ENCODE measurements at places on chromosomes 16 and 17.

DNA sequence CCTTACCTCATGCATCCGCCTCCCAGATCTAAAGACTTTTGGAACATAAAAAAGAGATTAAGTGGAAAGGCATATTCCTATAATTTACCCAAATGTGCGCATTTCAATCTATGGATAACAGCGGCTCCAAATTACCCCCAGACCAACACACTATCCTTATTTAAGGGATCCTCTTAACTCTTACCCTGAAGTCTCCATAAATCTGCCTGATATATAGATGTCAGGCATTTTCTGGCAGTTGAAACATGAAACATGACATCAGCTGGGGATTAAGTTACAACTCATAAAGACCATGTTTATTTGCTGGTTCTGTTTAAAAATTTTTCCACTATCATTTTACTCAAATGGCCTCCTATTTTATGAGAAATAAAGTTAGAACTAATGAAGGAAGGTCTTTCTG is 478.5 kb upstream of the SALL1 start:
- DNase-seq, result no peak

- no peak for DNase-seq
Observed at GRCh38 chr17:19382531-19383444, 4.2 kb downstream of the MFAP4 start.

- DNase-seq, result no peak
Observed at GRCh38 chr16:50964491-50964890, 186.6 kb downstream of the SALL1 start.

DNA sequence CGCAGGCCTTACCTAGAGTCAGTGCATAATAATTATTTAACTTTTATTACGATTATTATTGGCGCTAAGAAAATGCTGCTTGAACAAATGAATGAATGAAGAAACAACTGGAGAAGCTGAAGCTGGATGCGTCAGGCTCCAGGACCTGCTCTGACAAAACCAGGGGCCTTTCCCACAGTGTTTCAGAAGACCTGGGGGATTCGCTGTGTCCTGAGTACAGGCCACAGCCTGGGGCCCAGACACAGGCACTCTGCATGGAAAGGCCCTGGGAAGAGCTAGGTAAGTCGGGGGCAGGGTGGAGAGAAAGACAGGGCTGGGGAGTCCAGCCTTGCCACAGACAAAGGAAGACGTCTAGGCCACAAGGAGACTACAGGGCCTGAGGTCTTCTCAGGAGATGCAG is 226.1 kb downstream of the ZNF423 start:
- no peak for DNase-seq

DNA sequence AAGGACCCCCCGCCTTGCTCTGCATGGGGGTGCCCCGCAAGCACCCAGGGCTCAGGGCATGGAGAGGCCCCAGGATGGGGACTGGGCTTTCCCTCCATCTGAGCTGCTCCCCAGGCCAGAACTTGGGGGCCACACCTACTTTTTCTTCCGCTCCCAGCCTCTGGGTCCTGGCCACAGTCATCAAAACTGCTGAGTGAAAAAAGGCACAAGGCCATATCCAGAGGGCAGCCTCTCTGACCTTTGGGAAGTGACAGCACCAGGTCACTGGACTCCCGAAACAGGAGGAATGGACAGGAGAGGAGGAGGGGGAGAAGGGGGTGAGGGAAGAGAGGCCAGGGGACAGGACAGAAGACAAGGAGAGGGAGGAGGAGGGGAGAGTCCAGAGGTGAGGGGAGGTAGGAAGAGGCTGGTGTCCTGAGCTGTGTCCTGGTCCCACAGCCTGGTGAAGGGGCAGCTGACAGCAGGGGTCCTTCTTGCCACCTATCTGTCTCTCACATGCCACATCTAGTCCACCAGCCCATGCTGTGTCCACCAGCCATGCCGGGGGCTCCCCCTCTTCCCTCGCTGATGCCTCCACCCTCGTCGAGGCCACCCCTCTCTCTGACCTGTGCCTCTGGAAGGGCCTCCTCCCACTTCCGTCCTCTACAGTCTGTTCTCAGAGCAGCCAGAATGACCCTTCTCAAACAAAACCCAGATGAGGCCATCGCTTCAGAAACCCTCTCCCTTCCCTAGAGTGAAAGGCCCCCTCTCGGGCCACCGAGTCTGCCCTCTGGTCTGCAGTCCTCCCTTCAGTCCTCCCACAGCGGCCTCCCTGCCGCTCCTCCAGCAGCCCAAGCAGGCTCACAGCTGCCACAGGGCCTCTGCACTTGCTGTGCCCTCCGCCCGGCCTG is 73.9 kb upstream of the TOB1 start:
- DNase-seq, result no peak

GRCh38 chr17:1491443-1492248 is 840 bp downstream of the MYO1C start:
- peak; percentile 48 for DNase-seq

DNA sequence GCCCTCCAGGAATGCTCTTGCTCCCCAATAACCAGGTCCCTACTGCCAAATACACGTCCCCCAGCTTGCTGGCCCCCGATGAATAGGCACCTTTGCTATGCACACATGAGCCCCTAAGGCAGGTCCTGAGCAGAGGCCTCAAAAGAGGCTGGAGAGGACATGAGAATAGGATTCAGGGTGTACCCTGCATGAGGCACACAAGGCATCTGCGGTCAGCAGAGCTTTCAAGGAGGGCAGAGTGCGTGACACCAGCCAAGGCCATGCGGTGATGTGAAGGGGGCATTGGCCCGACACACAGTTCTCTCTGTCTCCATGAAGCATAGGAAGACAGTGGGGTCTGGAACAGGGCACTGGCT is 6.9 kb downstream of the SEZ6L2 start:
- no peak for DNase-seq

DNA sequence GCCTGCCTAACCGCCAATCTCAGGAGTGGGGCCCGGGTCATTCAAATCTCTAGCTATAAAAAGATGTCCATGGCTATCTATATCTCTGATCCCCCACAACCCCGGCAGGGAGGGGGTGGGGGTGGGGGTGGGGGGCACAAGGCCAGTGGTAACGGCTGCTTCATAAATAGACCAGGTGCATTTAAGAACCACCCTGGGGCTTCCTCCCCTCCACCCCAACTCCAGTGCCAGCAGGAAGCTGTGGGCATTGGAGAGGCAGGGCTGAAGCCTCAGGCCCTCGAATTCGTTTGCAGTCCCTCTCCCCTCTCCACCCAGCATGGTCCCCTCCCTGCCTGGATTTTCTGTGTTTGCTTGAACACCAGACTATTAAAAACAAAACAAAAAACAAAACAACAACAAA is 56.0 kb downstream of the RAP1GAP2 start:
- DNase-seq, result no peak

DNA sequence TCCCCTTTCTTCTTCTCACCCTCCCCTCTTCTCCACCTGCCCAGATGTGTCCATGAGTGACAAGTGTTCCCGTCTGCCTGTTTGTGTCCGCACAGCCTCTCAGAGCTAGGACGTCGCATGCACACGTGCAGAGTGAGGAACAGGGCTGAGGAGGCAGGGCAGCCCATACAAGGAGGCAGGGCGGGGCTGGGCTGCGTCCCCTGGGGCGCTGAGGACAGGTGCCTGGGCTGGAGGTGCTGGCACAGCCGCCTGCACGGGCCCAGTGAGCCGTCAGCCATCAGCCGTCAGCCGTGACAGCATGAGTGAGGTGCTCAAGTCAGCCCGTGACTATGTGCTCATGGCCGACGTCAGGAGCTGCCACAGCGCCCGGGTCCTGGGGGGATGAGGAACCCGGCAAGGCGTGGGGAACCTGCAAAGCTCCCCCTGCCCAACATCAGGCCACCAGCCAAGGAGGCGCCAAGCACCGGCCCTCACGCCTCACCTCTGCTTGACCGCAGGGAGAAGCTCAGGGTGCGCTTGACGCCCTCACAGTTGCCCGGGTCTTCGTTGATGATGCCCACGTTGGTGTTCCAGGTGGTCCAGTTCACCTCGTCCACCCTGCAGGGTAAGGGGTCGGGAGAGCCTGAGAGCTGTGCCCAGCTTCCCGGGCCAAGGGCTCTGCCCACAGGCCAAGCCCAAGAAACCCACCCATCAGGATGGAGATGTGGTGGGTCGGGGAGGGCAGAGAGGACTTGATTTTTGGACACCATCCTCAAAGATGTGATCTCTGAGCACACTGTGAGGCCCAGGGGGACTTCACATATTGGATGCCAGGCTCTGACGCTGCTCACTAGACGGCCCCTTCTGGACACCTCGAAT is 13.7 kb upstream of the TRPV3 start:
- DNase-seq, result no peak

DNA sequence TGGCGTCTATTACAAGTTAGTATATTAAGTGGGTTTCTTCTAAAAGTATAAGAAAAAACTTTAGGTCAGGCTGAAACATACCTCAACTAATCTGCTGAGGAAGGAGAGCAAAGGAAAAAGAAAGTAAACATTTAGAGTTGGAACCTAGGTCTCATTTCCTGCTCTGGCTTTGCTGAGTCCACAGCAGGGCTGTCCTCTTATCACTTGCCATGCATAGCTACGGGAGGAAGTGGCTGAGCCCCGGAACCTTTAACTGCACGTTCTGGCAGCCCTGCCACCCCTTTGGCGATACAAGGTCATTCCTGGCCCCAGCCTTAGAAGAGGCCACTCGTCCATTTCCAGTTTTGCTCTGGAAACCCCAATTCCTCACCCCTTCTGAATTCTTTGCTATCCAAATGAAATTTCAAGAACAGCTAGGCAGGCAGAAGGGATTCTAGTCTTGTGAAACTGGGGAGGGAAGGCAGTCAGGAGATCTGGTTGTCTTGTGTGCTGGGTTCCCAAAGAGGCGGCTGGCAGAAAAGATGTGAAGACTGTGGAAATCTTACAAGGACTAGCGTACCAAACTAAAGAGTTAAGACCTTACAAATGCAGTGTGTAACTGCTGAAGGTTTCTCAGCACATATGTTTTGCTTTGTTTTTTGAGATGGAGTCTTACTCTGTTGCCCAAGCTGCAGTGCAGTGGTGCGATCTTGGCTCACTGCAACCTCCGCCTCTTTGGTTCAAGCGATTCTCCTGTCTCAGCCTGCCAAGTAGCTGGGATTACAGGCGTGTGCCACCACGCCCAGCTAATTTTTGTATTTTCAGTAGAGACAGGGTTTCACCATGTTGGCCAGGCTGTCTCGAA is 19.1 kb downstream of the WIPI1 start:
- peak; percentile 46 for DNase-seq

DNA sequence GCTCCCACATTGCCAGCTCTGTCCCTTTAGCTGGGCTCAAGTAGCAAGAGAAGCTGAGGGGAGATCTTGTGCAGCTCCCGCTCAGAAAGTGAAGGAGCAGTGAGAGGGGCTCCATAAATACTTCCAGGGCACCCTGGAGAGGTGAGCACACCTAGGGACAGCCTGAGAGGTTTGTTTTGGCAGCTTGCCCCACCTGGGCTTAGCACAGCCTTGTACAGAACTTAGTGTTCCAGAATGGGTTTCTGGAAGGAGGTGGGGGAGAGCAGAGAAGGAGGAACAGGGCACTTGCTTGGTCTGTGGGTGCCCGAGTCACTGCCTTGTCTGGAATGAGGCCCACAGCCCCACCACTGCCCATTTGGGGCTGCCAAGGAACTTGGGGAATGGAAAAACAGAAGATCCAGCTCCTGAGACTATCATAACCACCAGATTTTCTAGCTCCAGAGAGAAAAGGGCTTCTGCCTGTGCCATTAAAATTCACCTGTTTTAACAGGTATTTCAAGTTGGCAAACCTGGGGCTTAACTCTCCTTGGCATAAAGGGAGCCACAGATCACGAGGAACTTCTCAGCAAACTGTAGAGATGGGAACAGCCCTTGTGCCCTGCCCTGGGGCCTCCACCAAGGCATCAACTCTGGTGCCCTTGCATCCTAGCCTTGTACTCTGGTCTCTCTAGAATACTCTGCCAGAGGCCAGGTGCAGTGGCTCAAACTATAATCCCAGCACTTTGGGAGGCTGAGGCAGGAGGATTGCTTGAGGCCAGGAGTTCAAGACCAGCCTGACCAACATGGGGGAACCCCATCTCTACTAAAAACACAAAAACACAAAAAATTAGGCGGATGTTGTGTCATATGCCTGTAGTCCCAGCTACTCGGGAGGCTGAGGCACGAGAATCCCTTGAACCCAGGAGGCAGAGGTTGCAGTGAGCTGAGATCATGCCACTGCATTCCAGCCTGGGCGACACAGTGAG is 1.9 kb downstream of the PRR15L start:
- DNase-seq, result no peak

- no peak for DNase-seq
Observed at GRCh38 chr16:85359147-85359822, 247.0 kb upstream of the CIBAR2 start.

DNA sequence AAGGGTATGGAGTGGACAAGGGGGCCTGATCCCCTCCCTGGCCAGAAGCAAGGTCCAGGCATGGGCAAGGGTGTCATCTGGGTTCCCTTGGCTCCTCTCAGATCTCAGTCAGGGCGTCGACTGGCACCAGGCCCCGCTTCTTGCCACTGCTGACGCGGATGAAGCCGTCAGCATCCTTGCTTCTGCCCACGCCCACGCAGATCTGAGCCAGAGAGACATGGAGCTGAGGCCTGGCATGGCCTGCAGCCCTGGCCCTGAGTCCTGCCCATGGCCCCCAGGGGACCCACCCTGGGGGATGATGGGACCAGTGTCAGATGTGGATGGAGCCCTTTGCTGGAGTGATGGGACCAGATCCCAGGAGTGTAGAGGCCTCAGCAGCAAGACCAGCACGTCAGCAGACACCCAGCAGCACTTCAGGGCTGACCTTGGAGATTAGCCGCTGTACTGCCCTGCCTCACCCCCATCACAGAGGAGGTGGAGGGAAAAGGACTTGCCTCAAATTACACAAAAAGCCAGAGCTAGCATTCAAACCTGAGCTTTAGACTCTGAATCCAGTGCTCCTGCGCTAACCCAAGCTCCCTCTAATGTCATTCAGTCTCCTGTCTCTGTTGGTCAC is 12.2 kb downstream of the RPL19 start:
- DNase-seq, result no peak

DNA sequence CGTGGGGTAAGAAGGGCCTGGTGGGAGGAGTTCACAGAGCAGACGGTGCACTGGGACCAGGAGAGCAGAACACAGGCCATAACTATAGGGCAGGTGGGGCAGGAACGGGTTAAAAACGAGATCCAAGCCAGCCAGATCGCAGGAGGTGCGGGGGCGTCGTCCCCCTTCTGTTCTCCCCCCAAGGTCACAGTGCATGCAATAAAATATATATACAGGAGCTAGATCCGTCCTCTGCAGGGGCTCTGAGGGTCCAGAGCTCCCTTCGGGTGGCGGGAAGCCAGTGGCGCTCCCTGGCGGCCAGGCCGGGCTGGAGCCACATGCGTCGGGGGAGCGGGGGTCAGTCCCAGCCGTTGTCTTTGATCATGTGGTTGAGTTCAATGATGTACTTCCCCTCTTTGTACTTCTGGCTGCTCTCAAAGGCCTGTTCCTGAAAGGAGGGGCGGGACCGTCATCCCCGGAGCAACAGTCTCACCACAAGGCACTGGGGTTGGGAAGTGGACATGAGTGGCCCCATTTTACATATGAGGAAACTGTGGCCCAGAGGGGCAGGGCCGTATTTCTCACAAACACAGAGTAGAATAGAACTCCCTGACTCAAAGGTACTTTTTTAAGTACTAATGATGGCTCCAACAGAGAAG is 768 bp upstream of the TBX6 start:
- peak; percentile 82 for DNase-seq

- no peak for DNase-seq
Observed at GRCh38 chr17:62751060-62751691, 56.9 kb downstream of the MARCHF10 start.
